ENCODE measurements at places on chromosomes 4 and X.

GRCh38 chr4:174352061-174352819 lies 68.5 kb downstream of the CEP44 start:
- DNase-seq, result no peak

DNA sequence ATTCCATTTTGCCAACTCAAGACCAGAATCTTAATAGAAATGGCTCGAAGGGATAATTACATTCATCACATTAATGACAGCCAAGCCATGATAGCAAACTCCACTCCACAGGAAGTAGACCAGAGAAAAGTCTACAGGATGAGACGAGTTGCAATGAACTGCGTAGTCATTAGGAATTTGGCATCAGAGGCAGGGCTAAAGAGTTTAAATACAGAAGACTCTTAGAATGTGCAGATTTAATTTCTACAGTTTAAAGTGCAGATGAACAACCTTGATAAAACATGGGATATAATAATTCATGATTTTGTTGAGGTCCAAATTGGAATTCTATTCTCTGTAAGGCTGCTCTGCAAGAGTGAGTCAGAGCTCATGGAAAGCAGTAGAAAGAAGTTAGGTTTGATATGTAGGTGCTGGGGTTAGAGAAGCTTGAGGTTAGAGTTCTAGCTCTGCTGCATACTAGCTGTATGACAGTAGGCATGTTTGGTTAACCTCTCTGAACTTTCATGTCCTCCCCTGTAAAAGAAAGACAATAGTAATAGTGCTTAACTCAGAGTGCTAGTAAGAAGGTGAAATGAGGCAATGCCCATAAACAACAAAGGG lies 32.2 kb downstream of the LNX1 start:
- no peak for DNase-seq

GRCh38 chr4:20408611-20409010 lies 156.9 kb downstream of the SLIT2 start:
- DNase-seq, result no peak

DNA sequence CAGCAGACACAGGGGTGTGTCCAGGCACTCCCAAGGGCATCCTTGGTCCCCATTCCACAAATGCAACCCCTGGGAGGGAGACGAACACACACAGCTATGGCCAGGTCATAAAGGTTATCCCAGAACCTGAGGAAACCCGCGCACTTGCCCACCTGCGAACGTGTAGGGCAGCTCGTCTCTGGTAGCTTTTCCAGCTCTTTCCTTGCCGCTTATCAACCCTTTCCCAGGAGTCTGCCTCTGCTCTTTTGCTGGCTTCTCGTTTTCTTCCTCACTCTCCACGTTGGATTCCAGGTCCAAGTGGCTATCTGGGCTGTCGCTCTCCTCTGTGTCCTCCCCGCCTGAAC lies 13.5 kb downstream of the NOP14 start:
- DNase-seq, result no peak

DNA sequence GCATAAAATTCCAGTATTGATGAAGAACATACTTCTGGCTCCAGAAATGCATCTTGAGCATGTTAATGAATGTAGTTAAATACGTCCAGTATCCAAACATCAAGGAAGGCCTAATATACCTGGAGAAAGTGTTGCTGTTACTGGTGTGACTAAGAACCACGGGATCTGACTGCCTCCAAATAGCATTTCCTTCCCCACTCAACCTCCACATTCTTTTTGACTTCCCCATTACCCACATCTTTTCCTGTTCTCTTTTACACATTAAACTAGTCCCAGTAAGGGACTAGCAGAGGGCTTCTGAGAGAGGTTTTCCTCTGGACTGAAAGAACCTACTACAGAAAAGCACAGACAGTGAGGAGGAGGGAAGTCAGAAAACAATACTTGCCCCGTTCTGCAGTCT lies 482.8 kb upstream of the HTR2C start:
- DNase-seq, result no peak

DNA sequence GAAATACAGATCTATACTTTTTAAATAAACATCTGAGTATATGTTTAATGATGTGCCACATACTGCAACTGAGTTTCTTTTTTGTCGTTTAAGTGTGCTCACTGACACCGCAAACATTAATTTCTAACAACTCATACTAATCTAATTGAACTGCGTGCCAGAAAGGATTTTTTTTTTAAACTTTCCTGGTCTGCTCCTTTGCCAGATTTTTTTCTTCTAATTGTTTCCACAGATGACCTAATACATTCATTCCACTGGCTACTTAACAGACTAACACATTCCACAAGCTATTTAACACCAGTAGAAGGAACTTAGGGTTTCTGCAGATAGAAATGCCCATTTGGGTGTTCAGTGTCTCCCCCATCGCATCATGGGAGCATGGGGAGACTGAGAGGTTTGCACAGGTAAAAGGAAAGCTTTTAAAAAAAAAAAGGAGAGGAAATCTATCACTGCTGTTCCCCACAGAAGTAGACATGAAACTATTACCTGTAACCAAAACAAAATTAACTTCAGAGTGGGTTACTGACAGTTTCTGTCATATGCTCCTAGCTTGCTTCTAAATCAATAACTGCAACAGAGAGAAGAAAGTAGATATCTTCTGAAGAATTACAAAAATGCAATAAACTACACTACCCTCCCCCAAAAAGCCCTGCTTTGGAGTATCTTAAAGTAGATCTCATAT lies 31.6 kb downstream of the SH3KBP1 start:
- DNase-seq, result no peak

GRCh38 chr4:3524349-3524748 lies 7.9 kb downstream of the LRPAP1 start:
- no peak for DNase-seq

DNA sequence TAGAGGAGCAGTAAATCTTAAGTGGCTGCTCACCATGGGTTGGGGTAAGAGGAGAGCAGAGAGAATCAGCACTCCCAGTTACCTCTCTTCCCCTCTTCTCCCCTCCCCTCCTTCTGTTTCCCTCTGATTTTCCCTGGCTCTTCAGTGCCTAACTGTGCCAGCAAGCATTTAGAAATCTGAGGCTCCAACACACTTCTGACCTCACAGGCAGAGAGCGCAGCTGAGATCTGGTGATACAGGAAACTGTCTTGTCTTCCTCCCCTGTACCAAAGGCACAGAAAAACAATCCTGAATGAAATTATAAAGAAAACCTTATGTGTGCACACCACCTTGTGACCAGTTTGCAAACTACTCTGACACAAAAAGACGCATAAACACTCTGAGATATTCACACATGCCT lies 82.4 kb upstream of the SMIM10 start:
- DNase-seq, result no peak

GRCh38 chrX:98755912-98756311 lies 1654.2 kb downstream of the PCDH19 start:
- DNase-seq, result no peak

GRCh38 chrX:2147928-2148327 lies 352.8 kb downstream of the DHRSX start:
- no peak for DNase-seq

- DNase-seq, result no peak
These were observed 206.3 kb downstream of the SLC7A11 start for GRCh38 chr4:138035781-138036258.

DNA sequence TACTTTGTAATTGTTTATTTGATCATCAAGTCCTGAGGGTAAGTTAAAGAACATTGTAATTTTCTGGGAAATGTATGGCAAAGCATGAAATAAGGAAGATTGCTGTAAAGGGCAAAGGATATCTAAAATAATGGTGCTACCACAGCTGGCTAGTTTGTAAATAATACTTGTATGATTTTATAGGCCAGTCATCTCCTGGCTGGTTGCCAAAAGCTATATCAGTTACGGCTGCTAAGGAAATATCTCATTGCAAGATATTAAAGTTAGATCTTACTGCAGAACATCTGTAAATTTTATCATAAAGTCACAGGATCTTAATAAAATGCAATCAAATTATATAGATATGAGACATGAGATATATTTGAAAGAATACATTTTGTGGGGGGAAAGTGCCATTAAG lies 150.8 kb upstream of the CXCL13 start:
- DNase-seq, result no peak

GRCh38 chrX:115344885-115345614 lies 55.5 kb downstream of the LUZP4 start:
- DNase-seq, result peak; percentile 55

- DNase-seq, result no peak
These were observed 33.5 kb upstream of the CYBB start for GRCh38 chrX:37746218-37746941.

GRCh38 chrX:1222531-1223241 lies 10.2 kb upstream of the CRLF2 start:
- DNase-seq, result no peak

DNA sequence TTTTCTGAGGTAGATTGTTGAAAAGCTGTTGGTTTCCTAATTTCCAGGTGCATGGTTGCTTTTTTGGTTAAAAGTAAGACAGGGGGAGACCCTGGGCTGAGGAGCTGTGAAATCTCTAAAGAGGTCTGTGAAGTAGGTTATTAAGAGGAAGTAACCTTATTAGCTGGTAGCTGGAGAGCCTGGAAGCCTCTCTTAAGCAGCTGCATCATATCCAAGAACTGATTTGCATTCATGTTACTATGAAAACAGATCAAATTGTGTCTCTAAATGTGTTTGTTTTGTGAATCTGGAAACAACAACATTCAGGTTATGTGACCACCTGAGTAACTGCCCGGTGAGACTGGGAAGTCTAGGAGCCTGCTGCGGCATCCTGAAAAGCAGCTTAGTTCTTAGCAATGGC lies 54.1 kb downstream of the ARHGAP10 start:
- no peak for DNase-seq

- DNase-seq, result no peak
These were observed 104.6 kb upstream of the NWD2 start for GRCh38 chr4:37139987-37140386.

- DNase-seq, result no peak
These were observed 112.1 kb downstream of the AFAP1 start for GRCh38 chr4:7827566-7827965.
